ENCODE measurements at places on chromosomes 11 and 22.

DNA sequence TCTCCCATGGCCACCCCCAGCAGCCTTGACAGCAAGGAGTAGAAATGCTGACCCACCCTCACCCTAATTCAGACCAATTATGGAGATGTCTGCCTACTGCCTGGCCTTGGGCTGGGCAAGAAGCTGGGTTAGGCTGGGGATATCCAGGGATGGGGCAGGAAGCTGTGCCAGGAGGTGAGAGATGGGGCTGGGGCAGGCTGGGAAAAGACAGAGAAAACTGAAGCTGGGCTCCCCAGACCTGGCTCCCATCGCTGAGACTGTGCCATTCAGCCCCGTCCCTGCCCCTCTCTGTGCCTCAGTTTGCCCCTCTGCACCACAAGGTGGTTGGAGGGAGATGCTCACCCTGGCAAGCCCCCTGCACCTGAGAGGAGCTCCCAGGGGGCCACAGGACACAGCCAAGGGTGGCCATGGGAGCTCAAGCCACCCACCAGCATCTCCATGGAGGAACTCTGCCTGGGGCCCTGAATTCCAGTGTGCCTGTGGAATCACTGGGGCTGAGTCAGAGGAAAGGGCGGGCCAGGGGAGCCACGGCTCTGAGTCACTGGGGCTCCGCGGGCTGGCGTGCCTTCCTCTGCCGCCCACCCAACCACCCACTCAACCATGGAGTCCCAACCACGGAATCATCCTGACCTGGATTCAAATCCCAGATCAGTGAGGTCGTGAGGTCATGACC is 6.0 kb upstream of the CARD10 start:
- no peak for DNase-seq
- no peak overlapping the region for H3K27ac ChIP-seq
- no peak overlapping the region for H3K4me3 ChIP-seq
- peaks cover 1% of the 10 kb centered on the region for H3K27me3 ChIP-seq
- no peaks in the 10 kb centered on the region for H3K36me3 ChIP-seq
- no peaks in the 10 kb centered on the region for H3K4me1 ChIP-seq

GRCh38 chr11:120336641-120337354 is 585 bp downstream of the ARHGEF12 start:
- H3K27ac ChIP-seq, result no peak overlapping the region
- H3K4me1 ChIP-seq, result peaks cover 13% of the 10 kb centered on the region
- H3K4me3 ChIP-seq, result peak overlapping the region; percentile 65
- H3K27me3 ChIP-seq, result no peaks in the 10 kb centered on the region
- H3K36me3 ChIP-seq, result no peaks in the 10 kb centered on the region

- no peaks in the 10 kb centered on the region for H3K36me3 ChIP-seq
- peaks cover 10% of the 10 kb centered on the region for H3K27me3 ChIP-seq
- H3K27ac ChIP-seq, result no peak overlapping the region
- H3K4me1 ChIP-seq, result no peaks in the 10 kb centered on the region
Measured at GRCh38 chr11:8267280-8267679, 3.6 kb upstream of the LMO1 start.

- peaks cover 9% of the 10 kb centered on the region for H3K4me1 ChIP-seq
- H3K27me3 ChIP-seq, result no peaks in the 10 kb centered on the region
- no peak overlapping the region for H3K4me3 ChIP-seq
- H3K27ac ChIP-seq, result no peak overlapping the region
- peaks cover 32% of the 10 kb centered on the region for H3K36me3 ChIP-seq
- DNase-seq, result no peak
Measured at GRCh38 chr22:49881856-49882255, 28.2 kb downstream of the ZBED4 start.

DNA sequence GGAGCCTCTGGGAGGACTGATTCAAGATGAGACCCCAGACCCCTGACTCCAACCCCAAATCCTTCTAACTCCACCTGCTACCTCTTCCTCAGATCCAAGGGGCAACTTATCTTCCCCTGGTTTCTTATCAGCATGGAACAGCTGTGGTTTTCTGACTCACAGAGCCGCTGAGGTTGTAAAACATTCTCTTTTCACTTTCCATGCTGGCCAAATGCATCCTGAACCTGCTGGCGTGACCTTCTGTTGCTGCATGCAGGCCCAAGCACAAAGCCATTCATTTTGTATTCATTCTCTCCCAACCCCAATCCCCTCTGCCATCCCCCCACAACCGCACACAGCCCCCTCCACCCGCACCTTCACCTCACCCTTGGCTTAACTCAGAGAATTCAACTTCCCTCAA is 70.3 kb downstream of the SEZ6L start:
- H3K27ac ChIP-seq, result no peak overlapping the region
- no peaks in the 10 kb centered on the region for H3K4me1 ChIP-seq
- no peak overlapping the region for H3K4me3 ChIP-seq
- H3K36me3 ChIP-seq, result no peaks in the 10 kb centered on the region
- no peak for DNase-seq
- no peaks in the 10 kb centered on the region for H3K27me3 ChIP-seq

DNA sequence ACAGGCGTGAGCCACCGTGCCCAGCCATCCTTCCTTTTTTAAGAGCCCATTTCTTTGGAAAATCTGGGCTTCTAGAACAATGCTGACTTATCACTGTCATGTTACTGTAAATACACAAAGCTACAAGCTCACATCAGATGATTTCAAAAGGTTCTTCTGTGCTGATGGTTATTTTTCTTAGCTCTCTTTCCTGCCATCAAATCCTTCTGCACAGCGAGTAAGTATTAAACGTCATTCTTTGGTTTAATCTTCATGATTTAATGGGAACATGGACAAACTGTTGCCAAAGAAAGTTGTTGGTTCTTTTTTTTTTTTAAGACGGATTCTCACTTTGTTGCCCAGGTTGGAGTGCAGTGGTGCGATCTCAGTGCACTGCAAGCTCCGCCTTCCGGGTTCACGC is 43.3 kb upstream of the NUP50 start:
- no peaks in the 10 kb centered on the region for H3K27me3 ChIP-seq
- H3K4me1 ChIP-seq, result no peaks in the 10 kb centered on the region
- no peak overlapping the region for H3K27ac ChIP-seq
- no peak for DNase-seq
- H3K4me3 ChIP-seq, result no peak overlapping the region
- no peaks in the 10 kb centered on the region for H3K36me3 ChIP-seq

GRCh38 chr22:41215926-41216325 is 10.8 kb downstream of the L3MBTL2 start:
- H3K4me3 ChIP-seq, result no peak overlapping the region
- peaks cover 4% of the 10 kb centered on the region for H3K4me1 ChIP-seq
- DNase-seq, result no peak
- no peaks in the 10 kb centered on the region for H3K27me3 ChIP-seq
- H3K27ac ChIP-seq, result no peak overlapping the region

- H3K4me3 ChIP-seq, result no peak overlapping the region
- no peak overlapping the region for H3K27ac ChIP-seq
- no peaks in the 10 kb centered on the region for H3K4me1 ChIP-seq
- no peak for DNase-seq
Measured at GRCh38 chr11:131301306-131301705, 69.1 kb upstream of the NTM start.

GRCh38 chr22:48223488-48224190 is 1461.2 kb downstream of the TBC1D22A start:
- DNase-seq, result no peak
- H3K27ac ChIP-seq, result no peak overlapping the region

- H3K27me3 ChIP-seq, result no peaks in the 10 kb centered on the region
- H3K27ac ChIP-seq, result no peak overlapping the region
- H3K4me1 ChIP-seq, result no peaks in the 10 kb centered on the region
- H3K36me3 ChIP-seq, result peaks cover 4% of the 10 kb centered on the region
- H3K4me3 ChIP-seq, result no peak overlapping the region
Measured at GRCh38 chr11:71962428-71963038, 33.7 kb downstream of the RNF121 start.

GRCh38 chr11:64590763-64591221 is at the start of gene SLC22A12:
Gene SLC22A12 (plus strand): TSS chr11:64591220. CDS start chr11:64591557, 337 bp downstream.
- H3K27ac ChIP-seq, result no peak within 1 kb of the TSS
- no peak within 1 kb of the TSS for H3K4me3 ChIP-seq
- no peaks in the 10 kb centered on the region for H3K4me1 ChIP-seq

DNA sequence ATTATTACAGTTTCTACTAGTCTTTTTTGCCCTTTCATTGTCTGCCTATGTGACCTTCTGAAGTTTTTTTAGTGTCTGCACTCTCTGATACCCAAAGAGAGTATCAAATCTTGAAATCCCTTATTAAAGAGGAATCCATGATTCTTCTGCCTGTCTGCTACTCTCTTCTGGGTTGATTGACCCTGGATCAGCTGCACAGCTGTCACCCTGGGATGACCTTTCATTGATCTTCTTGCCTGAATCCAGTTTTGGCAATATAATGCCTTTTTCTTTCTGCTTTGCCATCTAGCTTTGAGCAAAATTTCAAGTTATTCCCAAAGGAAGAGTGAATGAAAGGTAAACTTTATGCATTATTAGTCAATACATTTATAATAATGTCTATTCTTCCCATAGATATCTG is 32.6 kb downstream of the NCAM1 start:
- H3K27me3 ChIP-seq, result peaks cover 6% of the 10 kb centered on the region
- H3K27ac ChIP-seq, result no peak overlapping the region
- no peak for DNase-seq
- no peak overlapping the region for H3K4me3 ChIP-seq
- no peaks in the 10 kb centered on the region for H3K4me1 ChIP-seq

DNA sequence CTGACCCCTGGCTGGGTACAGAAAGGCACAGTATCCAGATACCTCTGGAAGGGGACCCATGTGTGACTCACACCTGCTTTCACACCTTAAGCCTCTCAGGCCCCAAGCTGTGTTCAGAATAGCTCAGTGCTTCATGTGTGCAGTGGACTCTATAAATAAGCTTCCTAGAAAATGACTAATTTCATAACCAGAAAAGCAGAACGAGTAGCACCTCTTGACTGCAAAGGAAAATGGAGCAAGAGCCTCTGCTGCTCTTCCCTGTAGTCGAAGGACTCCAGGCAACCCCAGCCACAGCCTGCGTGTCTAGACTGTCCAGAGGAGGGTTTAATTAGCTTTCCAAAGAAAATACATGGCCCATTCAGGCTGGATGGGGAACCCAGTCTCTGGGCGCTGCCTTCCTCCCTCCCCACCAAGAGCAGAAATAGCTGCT is 23.1 kb downstream of the PTPN5 start:
- H3K4me3 ChIP-seq, result no peak overlapping the region
- DNase-seq, result no peak
- H3K27me3 ChIP-seq, result no peaks in the 10 kb centered on the region
- H3K27ac ChIP-seq, result no peak overlapping the region
- H3K36me3 ChIP-seq, result no peaks in the 10 kb centered on the region
- H3K4me1 ChIP-seq, result no peaks in the 10 kb centered on the region

- H3K27me3 ChIP-seq, result no peaks in the 10 kb centered on the region
- DNase-seq, result no peak
- peak overlapping the region; percentile 17 for H3K27ac ChIP-seq
- H3K4me1 ChIP-seq, result peaks cover 5% of the 10 kb centered on the region
- H3K4me3 ChIP-seq, result peak overlapping the region; percentile 64
Measured at GRCh38 chr11:77589181-77589520, 602 bp upstream of the AQP11 start.

DNA sequence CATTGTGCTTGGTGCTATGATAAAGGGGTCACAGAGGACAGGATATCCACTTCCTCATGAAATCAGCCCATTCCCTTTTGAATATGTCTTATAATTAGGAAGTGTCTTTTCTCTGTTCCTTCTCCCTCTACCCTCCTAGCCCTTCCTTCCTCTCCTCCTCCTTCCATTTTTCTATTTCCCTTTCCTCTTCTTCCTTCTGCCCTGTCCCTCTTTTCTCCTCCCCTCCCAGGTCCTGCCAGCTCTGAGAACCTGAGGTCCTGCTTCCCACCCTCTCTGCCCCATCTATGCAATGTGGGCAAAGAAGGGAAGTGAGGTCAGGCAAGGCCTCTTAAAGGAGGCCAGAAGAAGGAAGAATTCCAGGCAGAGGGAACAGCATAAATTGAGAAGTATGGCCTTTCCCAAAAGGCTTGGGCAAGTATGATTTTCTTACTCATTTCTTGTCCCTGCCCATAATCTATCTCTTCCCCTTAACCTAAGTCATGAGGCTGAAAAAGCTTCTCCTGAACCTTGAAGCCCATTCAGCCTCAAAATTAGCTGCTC is 7.7 kb upstream of the UBASH3B start:
- DNase-seq, result no peak
- H3K4me3 ChIP-seq, result no peak overlapping the region
- no peaks in the 10 kb centered on the region for H3K36me3 ChIP-seq
- no peak overlapping the region for H3K27ac ChIP-seq

DNA sequence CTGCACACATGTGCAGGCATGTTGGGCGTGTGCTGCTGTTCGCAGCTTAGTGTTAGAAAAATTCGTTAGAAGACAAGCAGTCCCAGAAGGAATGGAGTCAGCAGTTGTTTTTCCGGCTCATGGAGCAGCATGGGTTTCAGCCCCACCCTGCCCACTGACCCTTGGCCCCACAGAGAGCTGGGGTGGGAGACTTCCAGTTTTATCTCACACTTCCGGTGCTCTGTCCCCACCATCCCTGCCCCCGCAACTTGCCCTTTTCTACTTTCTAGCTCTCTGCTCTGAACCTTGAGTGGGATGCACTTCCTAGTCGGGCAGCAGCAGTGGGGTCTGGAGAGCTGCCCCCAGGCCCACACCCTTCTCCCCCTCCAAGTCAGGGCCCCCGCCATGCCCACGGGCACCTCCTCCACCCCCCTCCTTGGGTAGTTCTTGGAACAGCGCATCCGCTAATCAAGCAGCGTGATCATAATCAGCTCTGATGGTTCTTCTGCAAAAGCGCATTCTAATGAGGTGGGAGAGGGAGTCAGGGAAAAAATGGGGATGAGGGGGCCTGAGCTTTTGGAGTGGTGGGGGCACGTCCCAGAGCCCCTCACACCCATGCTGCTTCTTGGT is 184.4 kb downstream of the CEP164 start:
- H3K4me3 ChIP-seq, result no peak overlapping the region
- no peak for DNase-seq
- H3K4me1 ChIP-seq, result no peaks in the 10 kb centered on the region
- H3K27ac ChIP-seq, result no peak overlapping the region
- H3K36me3 ChIP-seq, result no peaks in the 10 kb centered on the region
- H3K27me3 ChIP-seq, result no peaks in the 10 kb centered on the region

DNA sequence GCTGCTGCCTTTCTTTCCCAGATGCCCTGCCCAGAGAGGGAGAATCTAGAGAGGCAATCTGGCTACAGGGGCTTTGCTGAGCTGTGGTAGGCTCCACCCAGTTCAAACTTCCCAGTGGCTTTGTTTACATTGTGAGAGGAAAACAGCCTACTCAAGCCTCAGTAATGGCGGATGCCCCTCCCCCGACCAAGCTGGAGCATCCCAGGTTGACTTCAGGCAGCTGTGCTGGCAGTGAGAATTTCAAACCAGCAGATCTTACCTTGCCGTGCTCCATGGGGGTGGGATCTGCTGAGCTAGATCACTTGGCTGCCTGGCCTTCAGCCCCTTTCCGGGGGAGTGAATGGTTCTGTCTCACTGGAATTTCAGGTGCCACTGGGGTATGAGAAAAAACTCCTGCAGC is 12.2 kb downstream of the BDNF start:
- H3K27me3 ChIP-seq, result no peaks in the 10 kb centered on the region
- no peak overlapping the region for H3K4me3 ChIP-seq
- no peaks in the 10 kb centered on the region for H3K4me1 ChIP-seq
- no peaks in the 10 kb centered on the region for H3K36me3 ChIP-seq
- DNase-seq, result no peak

- peaks cover 26% of the 10 kb centered on the region for H3K4me1 ChIP-seq
- no peaks in the 10 kb centered on the region for H3K27me3 ChIP-seq
- no peak for DNase-seq
- H3K27ac ChIP-seq, result no peak overlapping the region
Measured at GRCh38 chr22:20428496-20429253, 8.9 kb downstream of the SCARF2 start.
